Kasumi-1 (cell line): ENCODE measurements at places on chromosomes 16 and 17.
A peak's percentile ranks its signal among the peaks of the same experiment; 100 is the strongest.

GRCh38 chr17:80455336-80455710, 21.1 kb downstream of the NPTX1 start:
- no peak for DNase-seq

- DNase-seq: no peak
These were observed 21.9 kb downstream of the DNAI2 start for GRCh38 chr17:74295625-74296547.

GRCh38 chr16:49608779-49609178, 235.2 kb downstream of the C16orf78 start:
- DNase-seq: no peak

GRCh38 chr16:14125000-14125681, 54.0 kb downstream of the MRTFB start:
- DNase-seq: no peak

DNA sequence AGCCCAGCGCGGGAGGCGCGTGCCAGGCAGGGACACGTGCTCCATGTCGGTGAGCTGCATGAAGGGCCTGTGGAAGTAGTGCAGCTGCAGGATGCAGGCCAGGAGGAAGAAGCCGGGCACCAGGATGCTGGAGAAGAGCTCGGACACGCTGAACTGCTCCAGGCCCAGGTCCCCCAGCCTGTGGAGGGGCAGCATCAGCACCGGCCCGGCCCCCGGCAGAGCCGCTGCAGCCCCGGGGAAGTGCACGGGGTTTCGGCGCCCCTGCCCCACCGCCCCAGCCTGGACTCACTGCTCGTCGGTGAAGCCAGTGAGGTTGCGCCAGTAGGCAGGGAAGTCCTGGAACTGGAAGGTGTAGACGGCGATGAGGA, 28.0 kb downstream of the CTU2 start:
- no peak for DNase-seq

- DNase-seq: no peak
These were observed 108.0 kb upstream of the GOT2 start for GRCh38 chr16:58842156-58842555.

- DNase-seq: no peak
These were observed 104.5 kb downstream of the SNX29 start for GRCh38 chr16:12081048-12081404.

GRCh38 chr16:79580453-79581191, 19.9 kb downstream of the MAF start:
- no peak for DNase-seq

- DNase-seq: peak; percentile 53
These were observed 11.7 kb upstream of the CNTNAP4 start for GRCh38 chr16:76265434-76266045.

- DNase-seq: no peak
These were observed 802.5 kb downstream of the CDH8 start for GRCh38 chr16:61233713-61234112.

- no peak for DNase-seq
These were observed 6.1 kb downstream of the TMEM235 start for GRCh38 chr17:78237401-78238012.

- no peak for DNase-seq
These were observed 71.3 kb upstream of the METRNL start for GRCh38 chr17:83008186-83008510.

DNA sequence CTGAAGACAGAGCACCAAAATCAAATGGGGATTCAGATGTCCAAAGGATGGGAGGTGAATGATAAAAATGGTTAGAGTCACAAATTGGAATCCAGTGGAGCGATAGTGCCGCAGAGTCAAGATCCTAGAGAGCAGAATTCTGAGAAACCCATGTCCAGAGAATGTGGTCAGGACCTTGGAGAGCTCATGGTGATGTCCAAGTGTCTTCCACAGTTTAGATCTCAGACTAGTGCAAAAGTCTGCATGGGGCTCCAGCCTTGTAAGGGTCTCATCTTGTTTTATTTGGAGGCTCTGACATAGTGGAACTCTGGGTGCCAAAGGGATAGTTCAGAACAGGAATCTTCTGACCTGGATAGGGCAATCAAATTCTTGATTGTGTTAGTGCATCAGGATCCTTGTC, 245.9 kb upstream of the HSBP1 start:
- DNase-seq: no peak

GRCh38 chr17:78501241-78502036, 75.8 kb downstream of the DNAH17 start:
- no peak for DNase-seq
